ENCODE measurements at places on chromosomes 1 and 21.

DNA sequence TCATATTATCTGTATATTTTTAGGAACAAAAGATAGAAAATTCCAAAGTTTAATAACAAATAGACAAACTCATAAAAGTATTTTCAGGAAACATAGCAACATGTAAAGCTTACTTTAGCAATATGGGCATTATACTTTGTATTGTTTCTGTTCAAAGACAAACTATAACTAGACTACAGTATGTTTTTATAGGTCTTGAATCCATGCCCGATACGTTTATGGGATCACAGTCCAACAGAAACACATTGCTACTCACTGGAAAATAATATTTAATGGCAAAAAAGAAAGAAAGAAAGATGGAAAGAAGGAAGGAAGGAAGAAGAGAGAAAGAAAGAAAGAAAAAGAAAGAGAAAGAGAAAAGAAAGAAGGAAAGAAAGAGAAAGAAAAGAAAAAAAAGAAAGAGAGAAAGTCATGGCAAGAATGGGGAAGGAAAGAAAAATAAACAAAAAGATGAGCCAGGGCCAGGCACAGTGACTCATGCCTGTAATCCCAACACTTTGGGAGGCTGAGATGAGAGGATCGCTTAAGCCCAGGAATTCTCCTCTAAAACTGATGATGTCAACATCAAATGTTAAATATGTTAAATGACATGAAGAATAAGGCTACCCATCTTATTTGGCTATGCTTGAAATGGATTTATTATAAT is 32.7 kb downstream of the TM2D1 start:
- DNase-seq: no peak

DNA sequence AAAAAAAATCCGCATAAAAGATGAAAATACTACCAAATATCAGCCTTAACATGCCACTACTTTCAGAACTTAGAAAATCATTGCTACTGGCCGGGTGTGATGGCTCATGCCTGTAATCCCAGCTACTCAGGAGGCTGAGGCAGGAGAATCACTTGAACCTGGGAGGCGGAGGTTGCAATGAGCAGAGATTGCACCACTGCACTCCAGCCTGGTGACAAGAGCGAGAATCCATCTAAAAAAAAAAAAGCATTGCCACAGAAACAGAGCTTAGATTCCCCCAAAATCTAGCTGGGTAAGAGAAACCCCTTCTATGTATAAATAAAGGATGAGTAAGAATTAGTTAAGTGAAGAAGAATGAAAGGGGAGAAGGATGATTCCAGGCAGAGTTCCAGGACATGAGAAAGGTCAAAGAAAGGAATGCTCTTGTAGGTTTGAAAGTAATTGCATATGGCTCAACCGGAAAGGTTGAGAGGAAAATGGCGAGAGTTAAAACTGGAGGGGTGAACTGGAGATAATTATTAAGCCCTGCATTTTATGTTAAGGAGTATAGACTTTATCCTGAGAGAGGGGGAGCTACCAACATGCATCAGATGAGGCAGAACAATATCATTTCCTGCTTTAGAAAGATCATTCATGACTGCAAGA is 19.7 kb upstream of the NRDC start:
- no peak for DNase-seq

DNA sequence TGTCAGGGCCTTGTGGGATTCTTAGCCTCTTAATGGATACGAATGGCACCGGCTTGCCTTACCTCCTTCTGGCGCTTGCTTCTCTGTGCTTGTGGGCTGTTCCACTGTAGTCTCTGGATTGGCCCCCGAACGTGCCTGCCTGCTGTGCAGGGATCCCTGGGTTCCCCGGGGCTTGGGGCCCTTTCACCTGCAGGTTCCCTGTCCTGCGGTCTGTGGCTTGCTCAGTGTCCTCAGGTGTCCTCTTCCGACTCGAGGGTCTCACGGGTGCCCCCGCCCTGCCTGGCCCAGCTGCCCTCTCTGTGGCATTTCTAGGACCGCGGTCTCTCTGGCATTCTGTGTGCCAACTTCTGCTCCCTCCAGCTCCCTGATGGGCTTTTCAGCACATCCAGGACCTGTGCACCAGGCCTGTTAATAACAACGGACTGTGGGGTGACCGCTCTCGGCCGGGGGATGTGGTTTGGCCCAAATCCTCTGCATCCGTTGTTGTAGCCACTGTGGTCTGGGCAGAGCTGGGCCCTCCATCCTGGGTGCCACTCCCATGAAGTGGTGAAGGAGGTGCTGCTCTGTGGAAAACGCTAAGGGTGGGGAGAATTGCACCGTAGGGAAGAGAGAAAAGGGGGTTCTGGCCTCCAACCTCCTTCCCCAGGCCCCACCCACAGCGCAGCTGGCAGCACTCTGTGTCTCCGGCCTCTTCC is 12.4 kb downstream of the COL18A1 start:
- no peak for DNase-seq

DNA sequence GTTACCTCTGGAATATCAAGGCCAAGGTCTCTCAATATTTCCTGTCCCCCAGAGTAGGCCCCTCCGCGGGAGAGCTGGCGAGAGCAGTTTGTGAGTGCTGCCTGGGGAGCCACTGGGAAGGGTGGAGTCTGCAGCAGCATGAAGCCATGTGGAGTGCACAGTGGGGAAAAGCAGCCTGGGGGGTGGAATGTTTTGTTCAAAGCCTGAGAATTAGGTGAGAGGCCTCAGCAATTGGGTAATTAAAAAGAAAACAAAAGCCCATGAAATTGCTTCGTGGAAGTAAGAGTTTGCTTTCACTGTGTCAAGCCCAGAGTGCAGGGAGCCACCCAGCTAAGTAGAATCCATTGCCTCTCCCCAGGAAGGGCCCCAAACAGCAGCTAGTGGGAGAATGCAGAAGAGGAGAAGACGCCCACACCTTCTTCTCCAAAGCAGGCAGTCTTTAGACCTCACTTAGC is 30.2 kb upstream of the DISC1 start:
- DNase-seq: no peak

DNA sequence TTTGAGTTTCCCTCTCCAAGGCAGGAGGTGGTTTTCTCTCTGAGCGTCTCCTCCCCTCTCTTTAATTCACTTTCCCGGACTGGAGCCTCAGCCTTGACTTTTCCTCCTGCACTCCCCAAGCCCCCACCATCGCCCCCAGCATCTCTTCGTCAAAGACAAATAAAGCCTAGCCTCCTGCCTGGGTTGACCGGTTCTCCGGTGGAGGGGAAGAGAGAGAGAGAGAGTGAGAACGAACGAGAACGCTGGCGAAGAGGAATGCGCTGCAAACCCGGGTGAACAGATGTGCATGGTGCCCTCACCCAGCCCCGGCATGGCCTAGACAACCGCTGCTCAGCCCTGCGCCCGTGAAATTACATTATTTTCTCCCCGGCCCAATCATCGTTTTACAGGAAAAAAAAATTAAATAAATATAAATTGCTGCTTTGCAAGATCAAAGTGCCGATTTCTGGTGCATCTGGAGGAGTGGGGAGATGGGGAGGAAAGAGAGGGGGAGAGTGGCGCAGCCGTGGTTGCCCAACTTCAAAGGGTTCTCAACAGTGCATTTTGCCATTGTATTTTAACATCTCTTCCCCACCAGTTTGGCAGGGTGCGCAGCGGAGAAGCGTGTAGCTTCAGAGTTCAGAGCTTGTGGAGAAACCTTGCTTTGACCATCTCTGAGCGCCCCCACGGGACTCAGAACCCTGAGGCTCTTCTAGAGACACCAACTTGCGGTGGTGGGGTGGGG is 11.4 kb upstream of the TBX15 start:
- no peak for DNase-seq

DNA sequence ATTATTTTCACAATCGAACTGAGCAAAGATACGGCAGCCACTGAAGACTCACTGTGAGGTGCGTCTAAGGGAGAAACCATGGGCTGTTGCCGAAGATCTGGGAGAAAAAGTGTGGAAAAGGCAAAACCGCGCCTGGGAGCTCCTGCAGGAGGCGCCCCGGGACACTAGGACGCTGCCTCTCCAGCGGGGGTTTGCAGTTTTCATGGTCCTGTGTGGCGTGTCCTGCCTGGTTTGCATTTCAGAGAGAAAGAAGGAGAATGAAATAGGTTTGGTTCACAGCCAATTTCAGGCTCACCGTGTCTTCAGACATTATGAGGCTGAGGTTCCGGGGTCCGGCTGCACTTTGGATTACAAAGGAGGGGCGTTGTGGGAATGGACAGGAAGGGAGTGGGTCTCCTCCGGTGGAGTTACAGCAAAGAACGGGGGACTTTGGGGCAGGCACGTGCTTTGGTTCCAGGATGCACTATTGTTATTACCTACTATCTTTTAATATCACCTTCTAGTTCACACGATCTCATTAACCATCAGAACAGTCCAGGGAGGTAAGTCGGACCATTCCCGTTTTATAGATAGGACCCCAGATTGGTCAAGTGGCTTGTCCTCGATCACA is 179.8 kb downstream of the DYRK1A start:
- DNase-seq: no peak

GRCh38 chr1:9744106-9744799 is 79.5 kb downstream of the CLSTN1 start:
- DNase-seq: no peak

Data from activated CD8-positive, alpha-beta memory T cell treated with anti-CD3 and anti-CD28 coated beads for 4 hours (primary cell).